ENCODE measurements at places on chromosomes 7 and 10. TPM values are rescaled to one million over a fixed set of nuclear protein-coding genes. Genes with fewer than 3 reads are reported as not detected.

DNA sequence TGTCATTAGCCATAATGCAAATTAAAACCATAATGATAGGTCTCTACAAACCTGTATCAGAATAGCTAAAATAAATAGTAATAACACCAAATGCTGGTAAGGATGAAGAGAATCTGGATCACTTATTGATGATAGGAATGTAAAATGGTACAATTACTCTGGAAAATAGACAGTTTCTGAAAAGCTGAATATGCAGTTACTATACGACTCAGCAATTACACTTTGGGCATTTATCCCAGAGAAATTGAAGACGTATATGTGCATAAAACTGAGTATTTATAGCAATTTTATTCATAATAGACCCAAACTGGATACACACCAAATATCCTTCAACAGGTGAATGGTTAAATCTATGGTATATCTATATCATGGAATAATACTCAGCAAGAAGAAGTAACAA lies 7.9 kb downstream of the RPA3 start:
- no peaks in the 10 kb centered on the region for H3K27me3 ChIP-seq
- H3K36me3 ChIP-seq: no peaks in the 10 kb centered on the region
- H3K27ac ChIP-seq: no peak overlapping the region

DNA sequence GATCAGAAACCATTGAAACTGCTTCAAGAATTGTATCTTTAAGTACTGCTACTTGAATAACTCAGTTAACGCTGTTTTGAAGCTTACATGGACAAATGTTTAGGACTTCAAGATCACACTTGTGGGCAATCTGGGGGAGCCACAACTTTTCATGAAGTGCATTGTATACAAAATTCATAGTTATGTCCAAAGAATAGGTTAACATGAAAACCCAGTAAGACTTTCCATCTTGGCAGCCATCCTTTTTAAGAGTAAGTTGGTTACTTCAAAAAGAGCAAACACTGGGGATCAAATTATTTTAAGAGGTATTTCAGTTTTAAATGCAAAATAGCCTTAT lies 14.7 kb downstream of the HNRNPA2B1 start:
- peaks cover 26% of the 10 kb centered on the region for H3K36me3 ChIP-seq
- no peaks in the 10 kb centered on the region for H3K27me3 ChIP-seq
- H3K4me3 ChIP-seq: no peak overlapping the region
- no peak overlapping the region for H3K27ac ChIP-seq
- DNase-seq: no peak

DNA sequence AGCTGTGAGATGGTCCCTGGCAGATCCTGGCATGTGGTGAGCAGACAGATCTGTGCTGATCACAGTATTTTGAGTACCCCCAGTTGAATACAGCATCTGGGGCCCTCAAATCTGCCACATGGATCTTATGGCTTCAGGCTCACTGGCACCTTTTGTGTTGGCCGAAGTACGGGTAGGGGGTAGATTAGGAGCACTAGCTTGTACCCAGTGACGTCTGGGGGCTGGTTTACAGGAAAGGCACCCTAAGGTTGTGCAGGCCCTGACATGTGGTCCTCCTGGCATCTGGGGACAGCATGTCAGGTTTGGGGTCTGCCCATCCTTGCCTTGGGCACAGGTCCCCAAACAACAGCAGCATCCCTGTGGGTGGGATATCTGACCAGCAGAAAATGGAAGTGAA lies 53.2 kb downstream of the SYPL1 start:
- H3K27me3 ChIP-seq: no peaks in the 10 kb centered on the region
- no peak overlapping the region for H3K4me3 ChIP-seq
- no peak for DNase-seq
- H3K4me1 ChIP-seq: no peaks in the 10 kb centered on the region
- H3K36me3 ChIP-seq: no peaks in the 10 kb centered on the region
- H3K27ac ChIP-seq: peak overlapping the region; percentile 68

- DNase-seq: no peak
- no peaks in the 10 kb centered on the region for H3K36me3 ChIP-seq
- H3K27me3 ChIP-seq: no peaks in the 10 kb centered on the region
These were observed 561.5 kb downstream of the DNAJB9 start for GRCh38 chr7:109131141-109131540.

DNA sequence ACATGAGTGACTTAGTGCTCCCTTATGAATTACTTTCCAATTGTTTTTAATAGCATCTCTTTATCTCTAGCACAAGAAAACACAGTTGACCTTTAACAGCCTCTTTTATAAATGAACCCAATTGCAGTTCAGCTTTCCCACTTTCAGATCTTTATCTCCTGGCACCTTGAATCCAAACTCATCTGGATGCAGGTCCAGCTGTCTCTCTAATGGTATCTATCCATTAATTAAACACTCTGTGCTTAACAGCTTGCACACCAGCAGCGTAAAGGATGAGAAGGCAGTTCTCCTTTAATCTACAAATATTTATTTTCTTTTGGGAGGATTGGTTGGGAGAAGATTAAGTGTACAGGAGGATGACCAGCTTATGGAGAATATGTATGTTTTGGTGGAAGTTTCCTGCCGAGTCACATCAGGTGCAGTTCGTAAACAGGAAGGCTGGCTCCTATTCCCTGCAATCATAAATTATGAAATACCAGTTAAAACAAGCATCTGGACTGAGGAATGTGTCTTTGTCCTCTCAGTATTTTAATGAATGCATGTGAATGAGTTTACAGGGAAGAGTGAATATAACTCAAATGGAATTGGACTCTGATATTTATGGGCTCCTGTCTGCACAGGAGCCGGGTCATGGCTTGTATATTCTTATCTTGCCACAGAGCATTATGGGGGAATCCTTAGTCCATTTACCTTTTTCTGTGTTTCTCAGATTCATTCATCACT lies 232.7 kb downstream of the PHF14 start:
- no peak overlapping the region for H3K27ac ChIP-seq
- no peaks in the 10 kb centered on the region for H3K4me1 ChIP-seq
- H3K36me3 ChIP-seq: no peaks in the 10 kb centered on the region
- H3K27me3 ChIP-seq: no peaks in the 10 kb centered on the region
- DNase-seq: no peak
- no peak overlapping the region for H3K4me3 ChIP-seq

GRCh38 chr7:42726066-42726785 lies 185.6 kb downstream of the C7orf25 start:
- no peaks in the 10 kb centered on the region for H3K27me3 ChIP-seq
- H3K27ac ChIP-seq: no peak overlapping the region
- no peak overlapping the region for H3K4me3 ChIP-seq
- H3K36me3 ChIP-seq: no peaks in the 10 kb centered on the region
- DNase-seq: no peak

DNA sequence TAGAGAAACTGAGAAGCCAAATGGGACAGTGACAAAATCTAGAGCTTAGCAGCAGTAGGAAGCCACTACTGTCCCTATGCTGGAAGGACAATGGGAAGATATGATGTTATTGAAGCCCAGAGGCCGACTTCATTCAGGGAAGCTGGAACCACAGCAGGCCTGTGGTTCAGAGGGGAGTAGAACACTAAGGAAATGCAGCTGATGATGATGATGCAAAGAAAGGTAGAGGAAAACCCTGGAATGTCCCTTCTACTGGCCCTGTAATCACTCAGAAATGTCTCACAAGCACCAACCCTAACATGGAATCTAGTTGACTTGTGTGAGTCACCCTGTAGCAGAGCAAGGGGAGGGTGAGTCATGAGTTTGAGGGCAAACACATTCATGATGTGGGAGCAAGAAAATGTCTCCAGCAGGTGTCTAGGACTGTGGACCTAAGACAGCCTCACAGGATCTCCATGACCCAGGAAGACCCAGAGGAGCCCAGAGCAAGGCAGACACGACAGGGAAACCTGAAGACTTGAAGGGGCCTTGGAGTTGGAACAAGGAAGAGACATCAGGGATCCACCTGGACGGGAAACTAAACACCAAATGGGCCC lies 37.0 kb upstream of the LRRC17 start:
- no peak for DNase-seq
- no peaks in the 10 kb centered on the region for H3K4me1 ChIP-seq
- no peaks in the 10 kb centered on the region for H3K27me3 ChIP-seq
- no peaks in the 10 kb centered on the region for H3K36me3 ChIP-seq

GRCh38 chr7:150337179-150337578 lies 4.2 kb downstream of the RARRES2 start:
- peaks cover 85% of the 10 kb centered on the region for H3K4me1 ChIP-seq
- H3K36me3 ChIP-seq: no peaks in the 10 kb centered on the region

DNA sequence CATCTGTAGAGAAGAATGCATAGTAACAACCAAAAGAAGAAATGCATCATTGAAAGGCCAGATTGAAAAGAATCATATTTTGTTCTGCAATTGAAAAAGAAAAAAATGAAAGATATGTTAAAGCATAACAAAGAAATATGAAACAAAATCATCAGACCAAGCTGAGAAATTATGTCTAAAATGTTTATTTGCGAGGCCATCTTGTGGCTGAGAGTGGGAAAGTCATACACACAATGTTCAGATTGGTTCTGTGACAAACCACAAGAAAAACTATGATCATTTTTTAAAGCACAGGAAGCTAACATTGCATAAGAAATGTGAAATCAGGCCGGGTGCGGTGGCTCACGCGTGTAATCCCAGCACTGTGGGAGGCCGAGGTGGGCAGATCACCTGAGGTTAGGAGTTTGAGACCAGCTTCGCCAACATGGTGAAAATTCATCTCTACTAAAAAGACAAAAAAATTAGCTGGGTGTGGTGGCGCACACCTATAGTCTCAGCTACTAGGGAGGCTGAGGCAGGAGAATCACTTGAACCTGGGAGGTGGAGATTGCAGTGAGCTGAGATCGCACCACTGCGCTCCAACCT lies 36.6 kb downstream of the ABCB5 start:
- DNase-seq: no peak
- H3K36me3 ChIP-seq: no peaks in the 10 kb centered on the region
- H3K4me1 ChIP-seq: no peaks in the 10 kb centered on the region
- no peaks in the 10 kb centered on the region for H3K27me3 ChIP-seq
- no peak overlapping the region for H3K4me3 ChIP-seq

Gene DNAJB6
- 120 TPM for total RNA-seq

Gene AKR1D1
- not detected for total RNA-seq

Gene ANKRD1
- not detected for total RNA-seq

Measured in sigmoid colon (tissue), 7 donors.